Tibial artery (tissue), 4 donors: ENCODE measurements at places on chromosomes 6 and 20.
A peak's percentile ranks its signal among the peaks of the same experiment; 100 is the strongest.

- no peak for DNase-seq
Observed at GRCh38 chr6:31607317-31607716, 7.7 kb upstream of the AIF1 start.

GRCh38 chr6:143718472-143718871 is 40.7 kb downstream of the PHACTR2 start:
- no peak for DNase-seq

DNA sequence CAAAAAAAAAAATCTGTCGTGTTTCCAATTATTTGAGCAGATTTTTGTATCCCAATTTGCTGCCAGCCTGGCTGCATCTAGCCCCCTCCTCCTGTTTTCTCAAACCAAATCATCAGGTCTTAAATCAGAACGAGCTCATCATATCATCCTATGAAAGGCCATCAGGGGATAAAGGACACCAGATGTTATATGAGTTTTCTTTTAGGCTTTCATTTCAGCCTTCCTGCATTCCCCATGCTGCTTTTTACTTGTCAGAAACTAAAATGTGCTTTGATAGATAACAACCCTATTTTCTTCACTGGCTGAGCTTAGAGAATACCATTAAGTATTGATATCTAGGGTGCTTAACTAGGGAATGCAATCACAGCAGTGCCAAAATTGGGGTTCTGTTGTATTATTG is 968.4 kb upstream of the SLC35B3 start:
- no peak for DNase-seq

DNA sequence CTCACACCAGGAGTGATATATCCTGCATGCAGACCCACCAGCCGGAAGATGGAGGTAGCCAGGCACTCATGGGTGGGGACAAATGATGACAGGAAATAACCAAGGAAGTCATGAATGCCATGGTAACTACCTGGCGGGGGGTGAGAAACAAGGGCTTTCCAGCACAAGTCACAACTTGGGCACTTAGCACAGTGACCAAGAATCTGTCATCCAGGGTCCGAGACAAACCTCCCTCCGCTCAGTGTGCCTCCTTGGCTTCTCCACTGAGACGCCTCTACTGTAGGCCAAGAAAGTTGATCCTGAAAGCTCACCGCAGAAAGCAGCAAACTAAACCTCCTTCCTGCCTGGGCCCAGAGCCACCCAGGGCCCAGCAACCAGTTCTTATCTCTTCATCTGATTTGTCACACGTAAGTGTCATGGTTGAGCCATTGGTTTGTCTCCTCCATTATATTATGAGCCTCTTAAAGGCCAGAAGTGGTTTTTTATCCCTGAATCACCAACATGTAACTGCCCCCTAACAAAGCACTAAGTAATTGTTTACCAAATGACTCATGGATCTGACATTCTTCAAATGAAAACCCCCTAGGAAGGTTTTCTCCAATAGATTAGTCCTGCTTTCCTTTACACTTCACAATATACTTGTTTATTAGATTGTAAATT is 84.3 kb upstream of the TAB2 start:
- no peak for DNase-seq

DNA sequence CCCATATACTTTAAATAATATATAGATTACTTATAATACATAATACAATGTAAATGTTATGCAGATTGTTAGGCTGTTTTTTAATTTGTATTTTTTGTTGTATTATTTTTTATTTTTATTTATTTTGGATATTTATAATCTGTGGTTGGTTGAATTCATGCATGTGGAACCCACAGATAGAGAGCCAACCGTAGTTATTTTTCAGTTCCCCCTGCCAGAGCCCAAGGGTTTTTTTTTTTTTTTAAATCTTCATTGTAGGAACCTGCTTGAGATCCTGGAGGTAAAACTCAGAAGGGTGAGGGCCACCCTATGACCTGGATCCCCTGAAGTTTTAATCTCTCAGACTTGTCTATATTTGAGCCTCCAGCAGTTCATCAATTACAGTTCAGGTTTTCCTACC is 133.2 kb downstream of the B3GAT2 start:
- no peak for DNase-seq

- DNase-seq: no peak
Observed at GRCh38 chr6:125714441-125715090, 34.9 kb upstream of the HEY2 start.

- no peak for DNase-seq
Observed at GRCh38 chr6:122790028-122790422, 967 bp downstream of the SMPDL3A start.

DNA sequence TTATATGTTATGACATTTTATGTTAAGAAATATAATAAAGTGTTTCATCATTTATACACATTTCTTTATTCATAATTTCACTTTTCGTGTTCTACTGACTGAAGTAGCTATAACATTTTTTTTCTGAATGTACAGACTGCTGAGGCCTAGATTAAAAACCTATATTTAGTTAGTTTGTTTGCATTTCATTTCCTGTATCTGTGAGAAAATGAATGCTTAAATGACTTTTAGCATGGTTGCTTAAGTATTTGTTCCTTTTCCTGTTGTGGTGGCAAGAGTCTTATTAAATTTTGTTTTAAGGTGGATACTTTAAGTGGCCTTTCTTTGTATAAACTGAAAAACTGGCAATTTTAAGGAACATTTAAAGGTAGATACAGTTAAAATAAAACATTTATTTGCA is 779.7 kb upstream of the MAN1A1 start:
- DNase-seq: no peak

DNA sequence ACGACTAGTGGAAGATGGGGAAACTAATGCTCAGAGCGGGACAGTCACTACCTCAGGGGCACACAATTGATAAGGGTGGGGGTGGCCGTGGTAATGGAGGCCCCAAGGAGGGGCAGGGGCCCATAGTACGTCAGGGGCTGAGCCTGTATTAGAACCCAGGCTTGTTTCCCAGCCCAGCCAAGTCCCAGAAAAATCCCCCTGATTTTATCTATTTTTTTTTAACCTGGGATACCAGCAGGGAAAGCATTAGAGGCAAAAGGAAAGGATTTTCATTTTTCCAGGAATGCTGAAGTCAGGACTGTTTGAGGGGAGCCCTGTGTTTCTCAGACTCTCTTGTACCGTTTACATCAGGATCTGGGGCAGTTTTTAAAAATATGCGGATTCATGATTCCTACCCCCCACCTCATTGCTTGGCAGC is 382 bp downstream of the MYH7B start:
- DNase-seq: no peak

- no peak for DNase-seq
Observed at GRCh38 chr6:38281126-38281525, 358.6 kb downstream of the BTBD9 start.

DNA sequence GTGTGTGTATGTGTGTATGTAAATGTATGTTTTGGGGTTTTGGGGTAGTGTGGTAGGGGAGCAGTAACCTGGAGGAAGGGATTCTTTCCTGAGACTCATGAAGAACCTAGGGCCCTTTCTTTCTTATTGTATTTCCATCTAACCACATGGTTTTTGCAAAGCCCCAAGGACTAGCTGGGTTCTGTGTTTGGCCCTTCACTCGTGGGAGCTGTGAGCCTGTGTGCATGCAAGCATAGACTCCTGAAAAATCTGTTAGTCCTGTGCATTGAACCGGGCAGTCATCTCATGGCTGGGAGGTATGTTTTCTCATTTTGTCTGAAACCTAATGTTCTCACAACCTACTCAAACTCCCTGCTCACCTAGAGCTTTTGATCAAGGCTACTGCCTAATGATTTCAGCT is 219.1 kb downstream of the PHACTR1 start:
- no peak for DNase-seq

DNA sequence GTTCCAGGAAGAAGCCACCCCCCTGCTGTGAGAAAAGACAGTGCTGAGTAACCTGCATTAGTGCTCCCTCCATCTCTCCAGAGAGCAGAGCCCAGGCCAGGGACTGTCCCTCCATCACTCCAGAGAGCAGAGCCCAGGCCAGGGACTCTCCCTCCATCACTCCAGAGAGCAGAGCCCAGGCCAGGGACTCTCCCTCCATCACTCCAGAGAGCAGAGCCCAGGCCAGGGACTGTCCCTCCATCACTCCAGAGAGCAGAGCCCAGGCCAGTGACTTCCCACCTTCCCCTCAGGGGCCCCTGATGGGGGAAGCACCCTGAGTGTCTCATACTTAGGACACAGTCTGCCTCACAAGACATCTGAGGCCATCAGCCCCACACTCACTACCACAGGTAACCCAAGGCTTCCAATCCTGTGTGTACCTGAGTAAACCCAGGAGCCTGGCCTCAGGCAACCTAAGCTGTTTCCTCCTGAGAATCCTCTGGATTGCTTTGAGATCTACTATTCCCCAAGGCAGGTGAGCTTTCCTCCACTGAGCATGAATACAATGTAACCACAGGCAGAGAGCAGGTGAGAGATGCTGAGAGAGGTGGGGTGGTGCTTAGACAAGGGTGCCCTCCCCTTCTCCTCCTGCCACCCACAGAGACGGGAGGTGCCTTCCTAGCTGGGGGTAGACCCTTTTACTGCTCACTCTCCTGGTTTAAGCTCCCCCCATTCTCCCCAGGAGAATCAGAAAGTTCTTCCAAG is 4.9 kb downstream of the TBXT start:
- no peak for DNase-seq

DNA sequence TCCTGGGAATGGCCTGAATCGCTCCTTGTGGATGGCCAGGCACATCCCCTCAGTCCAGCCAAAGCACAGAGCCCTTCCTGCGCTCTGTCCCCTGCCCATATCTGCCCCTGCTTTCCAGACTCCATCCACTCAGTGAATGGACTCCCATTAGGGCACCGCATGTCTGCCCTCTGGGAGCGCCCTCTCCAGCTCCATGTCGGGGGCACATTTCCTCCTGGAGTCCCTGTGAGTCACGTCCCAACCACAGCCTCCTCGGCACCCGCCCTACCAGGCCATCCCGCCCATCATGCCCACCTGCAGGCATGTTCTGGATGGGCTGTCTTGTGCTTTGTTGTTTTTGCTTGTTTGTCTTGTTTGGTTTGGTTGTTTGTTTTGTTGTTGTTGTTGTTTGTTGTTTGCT is 96.8 kb downstream of the PSMB1 start:
- DNase-seq: no peak

DNA sequence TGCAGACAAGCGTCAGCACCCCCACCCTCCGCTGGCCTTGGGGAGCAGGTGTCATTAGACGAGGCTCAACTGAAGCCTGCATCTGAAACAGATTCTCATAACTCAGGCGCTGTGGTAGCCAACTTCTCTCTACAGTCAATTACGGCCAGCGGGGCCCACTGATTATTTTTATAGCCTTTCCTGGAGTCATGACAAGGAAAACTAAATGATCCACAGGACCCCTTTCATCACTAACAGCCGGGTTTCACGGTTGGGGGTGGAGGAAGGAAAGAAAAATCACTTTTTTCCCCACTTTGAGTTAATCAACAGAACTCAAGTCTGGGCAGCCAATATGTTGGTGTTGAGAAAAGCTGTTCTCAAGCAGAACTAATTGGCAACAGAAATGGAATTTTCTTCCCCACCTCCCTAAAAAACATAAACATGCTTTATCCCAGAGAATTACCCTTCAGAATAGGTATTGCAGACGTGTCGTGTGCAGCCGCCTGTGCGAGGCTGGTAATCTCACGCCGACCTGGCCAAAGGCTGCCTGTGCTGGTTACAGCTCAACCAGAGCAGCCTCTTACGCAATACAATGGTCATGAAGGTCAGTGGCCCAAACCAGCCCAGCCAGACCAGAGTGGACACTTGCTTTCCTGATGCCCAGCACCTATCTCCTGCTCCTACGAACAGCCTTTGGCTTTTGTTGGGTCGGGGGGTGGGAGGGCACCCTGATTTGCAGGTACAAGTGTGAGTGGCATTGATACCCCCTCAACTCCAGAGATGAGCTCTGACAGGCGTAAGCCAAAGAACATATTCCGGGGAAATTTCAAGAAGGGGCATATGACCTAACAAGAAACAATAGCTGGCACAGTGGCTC is 11.0 kb downstream of the RIPOR3 start:
- DNase-seq: no peak

DNA sequence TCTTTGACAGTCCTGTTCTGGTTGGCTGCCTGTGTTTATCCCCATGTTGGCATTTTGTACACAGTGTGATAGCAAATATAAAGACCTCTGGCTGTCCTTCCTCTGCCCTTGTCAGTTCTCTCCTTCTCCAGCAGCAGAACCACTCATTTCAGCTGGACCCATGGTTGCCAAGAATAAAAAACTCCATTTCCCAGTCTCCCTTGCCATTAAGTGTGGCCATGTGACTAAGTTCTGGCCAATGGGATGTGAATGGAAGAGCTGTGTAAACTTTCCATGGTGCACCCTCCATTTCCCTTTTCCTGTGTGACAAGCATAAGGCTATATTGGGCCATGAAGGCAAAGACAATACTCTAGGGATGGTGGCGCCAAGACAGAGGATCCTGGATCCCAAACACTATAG is 78.4 kb upstream of the TBC1D7 start:
- DNase-seq: no peak

- no peak for DNase-seq
Observed at GRCh38 chr6:157954150-157955117, 27.2 kb upstream of the SYNJ2 start.

- no peak for DNase-seq
Observed at GRCh38 chr6:149064660-149065015, 252.9 kb upstream of the TAB2 start.

DNA sequence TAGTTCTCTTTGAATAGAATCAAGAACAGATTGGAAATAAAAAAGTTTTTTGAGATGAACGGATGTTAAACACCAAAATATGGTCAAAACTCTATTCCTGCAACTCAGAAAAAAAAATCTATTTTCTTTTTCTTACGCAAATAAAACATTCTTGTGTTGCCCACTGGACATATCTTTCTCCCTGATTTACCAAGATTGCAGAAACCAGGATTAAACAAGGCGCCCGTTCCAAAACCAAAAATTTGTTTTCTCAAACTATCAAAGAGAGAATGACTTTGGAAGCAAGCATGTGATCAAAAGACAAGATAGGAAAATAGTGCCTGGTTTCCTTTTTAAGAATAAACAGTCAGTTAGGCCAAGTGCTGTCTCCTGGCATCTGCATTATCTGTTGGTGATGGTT is 273.1 kb downstream of the CLIC5 start:
- DNase-seq: no peak

- DNase-seq: peak; percentile 51
Observed at GRCh38 chr6:169982461-169983386, 231.3 kb downstream of the ERMARD start.

DNA sequence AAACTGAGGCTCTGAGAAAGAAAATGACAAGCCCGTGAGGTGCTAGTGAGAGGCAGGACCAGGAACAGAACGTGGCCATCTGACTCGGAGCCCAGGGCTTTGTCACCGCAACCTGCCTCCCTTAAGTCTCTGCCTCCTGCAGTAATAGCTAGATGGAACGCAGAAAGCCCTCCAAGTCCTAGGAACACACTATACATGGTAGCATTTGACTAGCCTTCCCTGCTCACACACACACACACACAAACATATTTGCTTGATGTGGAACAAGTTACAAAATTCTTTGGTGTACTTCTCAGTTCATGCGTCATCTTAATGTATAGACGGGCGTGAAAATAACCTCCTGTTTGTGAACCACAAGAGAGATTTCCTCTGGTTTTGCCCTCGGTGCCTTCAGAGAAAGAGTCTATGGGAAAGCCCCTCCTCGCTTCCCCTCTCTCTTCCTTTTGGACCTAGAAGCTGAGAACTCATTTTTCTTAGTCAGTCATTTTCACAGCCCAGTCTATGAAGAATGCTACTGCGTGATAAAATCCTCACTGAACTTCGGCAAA is 38.8 kb downstream of the C6orf52 start:
- no peak for DNase-seq
